ENCODE measurements at places on chromosomes 11 and 22. TPM values are rescaled to one million over a fixed set of nuclear protein-coding genes. Genes with fewer than 3 reads are reported as not detected.
A peak's percentile ranks its signal among the peaks of the same experiment; 100 is the strongest.

- DNase-seq, result no peak
These were observed 219.3 kb downstream of the BUD13 start for GRCh38 chr11:116553482-116553881.

DNA sequence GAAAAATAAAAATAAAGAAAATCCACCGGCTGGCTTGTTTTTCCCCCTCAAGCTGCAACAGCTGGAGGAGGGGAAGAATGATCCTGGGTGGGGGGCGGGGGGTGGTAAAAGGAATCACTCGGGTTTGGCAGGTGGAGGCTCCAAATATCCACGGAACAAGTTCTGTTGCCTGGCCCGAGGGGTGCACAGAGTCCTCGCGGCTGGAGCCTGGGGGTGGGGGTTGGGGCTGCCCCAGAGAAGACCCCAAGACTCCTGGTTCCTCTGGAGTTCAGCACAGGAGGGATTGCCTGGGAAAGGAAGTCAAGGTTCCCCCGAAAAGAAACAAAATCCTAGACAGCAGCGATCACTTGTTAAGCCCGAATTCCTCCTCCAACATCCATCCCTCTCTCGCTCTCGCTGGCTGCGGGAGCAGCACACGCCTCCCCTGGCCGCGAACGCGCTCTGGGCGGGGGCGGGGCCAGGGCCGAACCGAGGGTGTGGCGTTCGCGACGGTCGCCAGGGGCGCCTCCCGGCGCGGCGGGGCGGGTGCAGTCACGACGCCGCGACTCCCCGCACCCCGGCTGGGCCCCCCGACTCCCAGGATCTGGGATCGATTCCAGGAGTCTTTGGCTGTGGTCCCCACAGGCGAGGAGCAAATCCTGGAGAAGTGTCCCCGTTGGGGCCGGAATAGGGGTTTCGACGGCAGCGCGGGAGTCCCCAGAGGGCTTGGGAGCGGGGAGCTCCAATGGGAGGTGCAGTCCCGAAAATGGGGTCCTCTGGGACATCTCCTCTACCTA, at the start of gene KCNA4:
Gene KCNA4 (minus strand): TSS at position 443 of the 776 bp plus-strand sequence. CDS start 4,352 bp downstream, outside the sequence.
- DNase-seq, result peak; percentile 38

LARGE1 gene
- total RNA-seq, result 12.8 TPM

- no peak for DNase-seq
These were observed 276.7 kb upstream of the API5 start for GRCh38 chr11:43035086-43035485.

GRCh38 chr22:24291515-24292201, 21.0 kb downstream of the SPECC1L start:
- no peak for DNase-seq

DNA sequence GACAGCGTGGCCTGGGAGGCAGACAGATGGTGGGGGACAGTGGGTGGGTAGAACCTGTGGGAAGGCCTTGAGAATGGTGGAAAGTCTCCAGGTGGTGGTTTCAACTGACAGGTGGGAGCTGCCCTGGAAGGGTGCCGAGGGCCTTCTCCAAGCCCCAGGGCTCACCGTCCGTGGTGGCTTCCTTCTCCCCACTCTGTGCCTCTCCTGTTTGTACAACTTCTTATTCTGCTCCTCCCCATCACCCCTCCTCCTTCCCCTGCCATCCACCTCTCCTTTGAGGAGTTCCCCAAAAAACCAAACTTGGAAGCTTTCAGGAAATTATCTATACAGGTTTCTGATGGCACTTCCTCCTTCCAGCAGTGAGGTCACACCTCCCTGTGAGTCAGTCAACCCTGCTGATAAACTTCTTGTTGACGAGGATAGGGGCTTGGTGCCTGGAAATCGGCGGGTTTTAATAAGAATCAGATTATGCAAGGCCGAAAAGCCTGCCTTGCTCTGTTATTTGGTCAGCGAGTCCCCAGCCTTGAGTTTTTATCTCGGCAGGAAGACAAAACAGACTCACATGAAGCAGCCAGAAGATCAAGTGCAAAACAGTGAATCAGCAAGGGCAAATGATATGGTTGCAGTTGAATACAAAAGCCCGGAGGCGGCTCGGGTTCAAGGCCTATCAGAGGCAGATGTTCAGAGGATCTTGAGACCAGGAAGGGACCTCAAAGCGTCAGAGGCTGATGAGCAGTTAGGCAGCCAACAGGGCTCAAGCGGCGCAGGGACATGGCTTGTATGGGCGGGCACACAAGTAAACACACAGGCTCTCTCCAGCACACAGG, 9.5 kb upstream of the ST3GAL4 start:
- DNase-seq, result peak; percentile 86

GLB1L2 gene
- not detected for total RNA-seq

DNA sequence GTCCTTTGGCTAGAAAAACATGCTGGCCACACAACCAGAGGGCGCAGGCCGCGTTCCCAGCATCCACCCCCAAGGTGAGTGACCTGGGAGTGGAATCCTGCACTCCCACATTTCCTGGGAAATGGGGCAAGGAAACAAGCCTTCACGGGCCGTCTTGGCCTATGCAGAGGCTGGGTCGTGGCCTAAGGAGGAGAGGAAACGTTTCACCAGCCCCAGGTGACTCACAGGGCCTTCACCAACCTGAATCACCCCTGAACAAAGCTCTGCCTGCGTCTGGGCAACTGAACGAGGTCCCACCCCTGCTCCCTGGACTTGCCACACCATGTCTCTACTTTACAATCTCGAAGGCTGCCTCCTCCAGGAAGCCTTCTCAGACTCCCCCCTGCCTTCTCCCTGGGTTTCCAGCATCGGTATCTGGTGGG, 13.2 kb downstream of the MYH9 start:
- peak; percentile 92 for DNase-seq

LRRC32 gene
- 4.2 TPM for total RNA-seq

DNA sequence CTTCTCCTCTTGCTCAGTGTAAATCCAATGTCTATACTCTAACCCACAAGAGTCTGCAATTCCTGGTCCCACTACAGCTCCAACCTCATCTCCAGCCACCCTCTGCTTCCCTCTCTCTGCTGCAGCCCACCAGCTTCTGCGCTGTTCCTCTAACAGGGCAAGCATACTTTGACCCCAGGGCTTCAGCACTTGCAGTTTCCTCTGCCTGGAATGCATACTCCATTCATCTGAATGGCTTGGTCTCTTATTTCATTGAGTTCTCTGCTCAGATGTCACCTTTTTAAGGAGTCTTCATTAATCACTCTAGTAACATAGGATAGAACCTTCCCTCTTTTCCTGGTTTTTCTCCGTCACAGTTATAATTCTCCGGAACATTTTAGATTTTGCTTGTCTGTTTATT, 141.6 kb downstream of the BUD13 start:
- DNase-seq, result no peak

- DNase-seq, result peak; percentile 2
These were observed 581.3 kb downstream of the SOX6 start for GRCh38 chr11:15775015-15775541.
